ENCODE measurements at places on chromosomes 5 and 9. TPM values are rescaled to one million over a fixed set of nuclear protein-coding genes. Genes with fewer than 3 reads are reported as not detected.

GRCh38 chr9:105676351-105676923 is 14.2 kb downstream of the TAL2 start:
- DNase-seq: no peak

GRCh38 chr5:111557111-111557510 is 44.8 kb upstream of the STARD4 start:
- DNase-seq: no peak

NPM1 gene
- 3,332 TPM for total RNA-seq

DNA sequence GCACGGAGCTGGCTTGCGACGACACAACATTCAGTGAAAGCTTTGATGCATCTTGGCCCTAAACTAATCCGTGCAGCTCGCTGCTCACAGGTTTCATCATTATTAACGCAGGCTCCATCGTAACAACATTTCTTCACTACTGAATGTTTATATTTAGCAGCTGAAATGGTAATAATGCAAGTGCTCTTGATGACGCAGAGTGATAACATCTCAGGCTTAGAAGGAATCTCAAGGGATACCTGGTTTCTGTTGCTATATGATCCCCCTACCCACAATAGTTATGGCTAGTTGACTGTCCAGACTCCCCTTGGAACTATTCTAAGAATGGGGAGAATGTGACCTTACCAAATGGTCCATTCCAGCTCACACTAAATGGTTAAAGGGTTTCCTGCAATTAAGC is 36.2 kb downstream of the C5 start:
- DNase-seq: no peak

DNA sequence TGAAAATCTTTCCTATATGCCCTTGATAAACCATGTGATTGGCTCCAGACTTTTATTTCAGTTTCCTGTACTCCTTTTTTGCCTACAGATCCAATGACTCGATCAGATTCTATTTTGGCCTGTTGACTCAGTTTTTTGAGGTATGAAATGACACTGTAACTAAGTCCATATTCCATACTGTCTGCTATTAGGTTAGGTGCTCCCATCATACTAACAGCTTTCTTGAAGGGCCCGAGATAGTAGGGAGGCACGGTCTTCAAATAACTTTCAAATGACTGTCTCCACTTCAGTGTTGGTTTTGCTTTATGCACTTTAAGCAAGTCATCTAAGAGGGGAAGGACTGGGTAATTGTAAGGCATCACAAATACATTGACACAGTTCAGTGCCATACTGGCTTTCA is 295.4 kb upstream of the DAB2 start:
- DNase-seq: no peak

- DNase-seq: no peak
Measured at GRCh38 chr5:73892218-73892617, 266.2 kb downstream of the ARHGEF28 start.

GCNT4 gene
- total RNA-seq: 0.06 TPM

GABRG2 gene
- total RNA-seq: not detected

DNA sequence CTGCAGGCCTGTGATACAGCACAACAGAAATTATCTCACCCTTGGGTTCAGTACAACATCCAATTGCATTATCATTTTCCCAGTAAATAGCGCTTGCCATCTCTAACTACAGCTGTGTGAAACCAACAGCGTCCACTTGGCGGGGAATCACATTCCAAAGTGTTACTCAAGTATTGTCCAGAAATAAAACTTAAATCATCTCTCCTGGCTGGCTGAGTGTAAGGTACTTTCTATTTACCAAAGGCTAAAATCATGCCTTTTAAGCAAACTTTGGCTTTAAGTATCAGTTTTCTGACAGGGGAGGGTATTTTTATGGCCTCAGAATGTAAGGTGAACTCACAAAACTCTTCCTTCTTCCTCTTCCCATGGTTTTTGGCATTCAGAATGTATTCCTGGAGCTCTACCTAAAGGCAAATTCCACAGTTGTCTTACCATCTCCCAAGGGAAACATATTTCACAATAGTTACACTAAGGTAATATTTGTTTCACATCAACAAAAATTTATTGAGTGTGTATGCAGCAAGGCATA is 205.6 kb upstream of the MPDZ start:
- DNase-seq: no peak

DNA sequence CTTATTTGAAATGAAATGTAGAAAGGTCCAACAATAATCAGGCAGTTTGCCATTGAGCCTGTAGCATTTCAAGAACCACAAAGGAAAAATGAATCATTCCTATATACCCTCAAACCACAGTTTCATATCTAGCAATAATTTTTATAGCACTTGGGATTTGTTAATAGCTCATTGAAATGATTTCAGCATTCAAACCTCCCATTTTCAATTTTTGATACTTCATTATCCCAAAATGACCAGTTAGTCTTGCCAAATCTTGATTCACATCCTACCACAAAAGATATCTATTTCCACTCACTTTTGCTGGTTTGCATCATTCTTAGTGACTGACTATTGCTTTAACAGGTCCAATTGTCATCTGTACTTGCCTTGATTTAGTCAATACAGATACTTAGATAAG is 790.1 kb downstream of the TLE1 start:
- DNase-seq: no peak

DNA sequence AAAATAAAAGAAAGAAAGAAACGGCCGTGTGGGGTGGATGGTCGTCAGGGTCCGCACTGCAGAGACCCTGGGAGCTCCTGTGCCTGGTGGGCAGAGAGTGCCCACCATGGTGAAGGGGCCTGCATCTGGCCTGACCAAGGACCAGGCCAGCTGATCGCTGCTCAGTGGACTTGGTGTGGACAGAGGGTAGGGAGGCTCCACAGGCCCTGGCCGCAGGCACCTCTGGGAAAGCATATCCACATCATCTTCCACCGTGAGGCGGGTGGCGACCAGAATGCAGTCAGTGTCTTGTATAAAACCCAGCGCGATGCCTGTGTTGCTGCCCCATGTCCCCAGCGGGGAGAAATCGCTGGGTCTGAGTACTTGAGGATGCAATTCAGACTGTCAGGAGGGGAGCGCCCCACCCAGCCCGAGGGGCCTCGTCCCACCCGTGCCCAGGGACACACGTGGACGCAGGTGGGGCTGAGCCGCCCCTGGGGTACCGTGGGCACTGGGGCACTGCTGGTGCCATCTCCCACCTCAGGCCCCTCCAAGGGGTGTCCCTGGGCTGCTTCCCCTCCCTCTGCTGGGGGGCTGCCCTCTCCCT is 27.8 kb upstream of the SLC6A19 start:
- DNase-seq: no peak

BTNL3 gene
- total RNA-seq: not detected

GRCh38 chr5:3948838-3949237 is 353.2 kb downstream of the IRX1 start:
- no peak for DNase-seq

GPR150 gene
- total RNA-seq: not detected

ACTBL2 gene
- not detected for total RNA-seq

DNA sequence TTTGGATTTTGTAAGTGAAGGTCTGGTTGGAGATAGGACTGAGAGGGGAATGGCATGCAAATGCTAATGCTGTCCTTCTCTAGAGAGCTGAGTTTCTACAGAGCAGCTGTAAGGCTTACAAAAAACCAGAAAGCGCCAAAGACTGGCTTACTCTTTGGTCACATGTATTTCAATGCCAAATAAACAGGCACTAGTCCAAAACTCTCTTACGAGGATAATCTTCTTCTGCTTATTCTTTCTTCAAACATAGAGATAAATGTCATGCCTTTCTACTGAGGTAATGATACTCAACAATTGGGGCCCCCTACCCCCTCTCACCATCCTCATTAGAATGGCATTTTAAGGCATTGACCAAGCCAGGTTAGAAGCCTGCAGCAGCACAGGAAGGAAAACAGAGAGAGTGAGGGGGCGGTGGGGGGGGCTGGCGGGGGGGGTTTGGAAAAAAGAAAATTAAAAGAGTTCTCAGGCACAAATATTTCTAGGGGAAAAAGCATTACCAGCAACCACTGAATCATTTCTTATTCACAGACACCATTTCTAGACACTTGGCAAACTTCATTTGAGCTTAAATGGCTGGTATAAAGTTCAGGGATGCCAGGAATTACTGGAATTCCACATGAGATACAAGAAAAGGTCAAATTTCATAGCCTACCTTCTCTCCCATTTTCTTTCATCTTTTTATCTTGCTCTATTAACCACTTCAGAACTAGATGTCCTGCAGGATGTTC is 34.0 kb downstream of the PUM3 start:
- DNase-seq: no peak

BARHL1 gene
- not detected for total RNA-seq

GRCh38 chr5:9451037-9451436 is 94.8 kb downstream of the SEMA5A start:
- DNase-seq: no peak

- DNase-seq: no peak
Measured at GRCh38 chr5:10199692-10200091, 50.0 kb downstream of the ATPSCKMT start.

GRCh38 chr5:150397782-150398721 is 14.7 kb downstream of the CD74 start:
- DNase-seq: no peak

DNA sequence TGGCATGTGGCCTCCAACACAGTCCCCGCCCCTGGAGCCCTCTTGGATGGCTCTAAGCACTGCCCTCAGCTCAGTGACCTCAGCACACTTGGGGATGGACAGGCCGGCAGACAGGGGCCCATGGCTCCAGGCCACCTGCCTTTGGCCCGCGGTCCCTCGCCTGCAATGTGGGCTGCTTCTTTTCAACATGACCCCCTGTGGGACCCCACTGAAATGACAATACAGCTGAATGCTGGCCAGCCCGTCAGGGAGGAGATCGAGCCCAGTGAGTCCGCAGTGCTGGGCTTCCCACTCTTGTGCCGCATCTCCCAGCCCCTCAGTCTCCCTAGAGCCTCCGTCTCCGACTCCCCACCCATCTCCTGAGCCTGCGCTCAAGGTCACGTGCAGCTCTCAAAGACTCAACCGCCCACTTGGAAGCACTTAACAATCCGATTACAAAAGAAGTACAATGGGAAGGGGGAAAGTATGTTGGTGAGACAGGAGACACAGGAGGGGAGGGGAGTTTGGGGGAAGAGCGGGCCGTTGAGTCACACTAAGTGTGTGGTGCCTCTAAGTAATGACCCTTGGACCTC is 238.9 kb downstream of the HSPA4 start:
- DNase-seq: no peak

- no peak for DNase-seq
Measured at GRCh38 chr5:90557391-90557790, 1.2 kb upstream of the ADGRV1 start.

GRCh38 chr5:149310947-149311658 is 34.2 kb upstream of the GRPEL2 start:
- no peak for DNase-seq

DNA sequence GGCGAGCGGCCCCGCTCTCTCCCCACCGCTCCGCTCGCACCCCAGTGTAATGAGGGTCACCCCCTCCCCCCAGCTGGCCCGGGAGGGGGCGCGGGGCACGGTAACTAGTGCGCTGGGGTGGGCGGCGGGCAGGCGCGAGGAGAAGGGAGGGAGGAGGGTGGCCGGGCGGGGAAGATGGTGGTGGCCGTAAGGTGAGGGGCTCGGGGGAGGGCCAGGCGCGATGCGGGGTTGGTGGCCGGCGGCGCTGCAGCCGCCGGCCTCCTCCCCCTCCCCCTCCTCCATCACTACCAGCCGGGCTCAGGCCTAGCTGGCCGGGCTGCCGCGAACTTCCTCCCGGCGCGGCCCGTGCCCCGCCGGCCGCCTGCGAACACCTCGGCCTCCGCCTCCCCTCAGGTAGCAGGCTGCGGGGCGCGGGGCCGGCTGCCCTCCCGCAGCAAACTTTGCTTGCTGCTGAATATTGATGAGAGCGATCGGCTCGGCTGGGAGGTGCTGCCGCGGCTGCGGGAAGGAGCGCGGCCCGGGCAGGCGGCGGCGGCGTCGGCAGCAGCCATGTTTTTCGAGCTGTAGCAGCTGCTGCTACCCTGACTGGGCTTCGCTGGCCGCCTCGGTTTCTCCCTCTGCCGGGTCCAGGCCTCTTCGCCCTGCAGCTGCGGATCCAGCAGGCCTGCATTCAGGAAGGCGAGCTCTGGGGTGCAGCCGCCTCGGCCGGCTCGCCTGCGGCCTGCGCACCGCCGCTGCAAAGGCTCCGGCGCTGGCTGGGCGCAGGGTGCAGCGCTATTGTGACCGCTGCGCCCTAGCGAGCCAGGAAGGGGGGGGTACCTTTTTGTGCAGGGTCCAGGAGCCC is 502 bp downstream of the NSD1 start:
- no peak for DNase-seq

PCDHA8 gene
- 0.05 TPM for total RNA-seq

ZNF658 gene
- 3.5 TPM for total RNA-seq

DNA sequence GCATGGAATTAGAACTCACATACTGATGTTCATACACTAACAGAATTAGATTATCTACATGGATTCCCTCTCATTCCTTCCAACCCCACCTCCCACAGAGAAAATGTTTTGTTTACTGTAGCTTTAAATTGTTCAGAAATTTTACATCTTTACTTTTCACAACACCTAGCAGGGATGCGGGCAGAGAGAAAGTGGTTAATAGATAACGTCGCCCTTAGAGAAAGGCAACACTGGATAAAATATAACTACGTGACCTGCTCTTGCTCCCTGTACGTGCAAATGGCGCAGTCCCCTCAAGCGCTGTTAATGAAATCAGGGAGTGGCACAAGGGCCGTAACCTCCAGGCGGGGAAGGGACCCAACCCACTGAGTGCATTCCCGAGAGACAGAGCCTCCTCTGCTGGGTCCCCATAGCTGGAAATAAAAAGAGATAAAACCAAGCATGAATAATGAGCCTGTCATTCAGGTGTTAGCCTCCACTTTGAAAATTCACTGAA is 125.3 kb upstream of the DAPK1 start:
- no peak for DNase-seq

SLC36A3 gene
- not detected for total RNA-seq

DNA sequence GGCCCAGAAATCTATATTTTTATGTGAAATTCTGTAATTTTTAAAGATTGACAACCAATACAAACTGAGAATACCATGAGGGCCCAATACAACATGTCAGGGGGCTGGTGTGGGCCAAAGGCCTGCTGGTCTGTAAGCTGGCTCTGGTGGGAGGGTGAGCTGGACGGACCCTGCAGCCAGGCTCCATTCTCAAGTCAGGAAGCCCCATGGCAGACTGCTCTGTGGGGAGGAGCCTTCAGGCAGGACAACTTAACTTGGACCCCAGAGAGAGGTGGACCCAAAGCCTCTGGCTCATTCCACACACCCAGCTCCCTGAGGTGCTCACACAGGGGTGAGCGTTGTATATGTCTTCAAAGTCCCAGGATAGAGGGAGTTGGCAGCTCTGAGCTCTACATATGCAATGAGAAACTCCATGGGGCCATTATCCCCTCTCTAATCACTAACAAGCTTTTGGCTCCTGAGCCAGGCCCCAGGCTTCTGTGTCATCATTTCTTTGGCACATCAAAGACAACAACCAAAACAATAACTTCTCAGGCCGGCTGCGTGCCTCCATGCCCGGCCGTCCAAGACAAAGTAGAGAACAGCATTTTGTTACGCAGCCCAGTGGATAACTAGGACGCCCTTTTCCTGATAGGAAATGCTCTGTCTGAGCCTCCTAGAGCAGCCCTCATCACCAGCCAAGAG is 6.4 kb downstream of the SEPTIN8 start:
- no peak for DNase-seq

DNA sequence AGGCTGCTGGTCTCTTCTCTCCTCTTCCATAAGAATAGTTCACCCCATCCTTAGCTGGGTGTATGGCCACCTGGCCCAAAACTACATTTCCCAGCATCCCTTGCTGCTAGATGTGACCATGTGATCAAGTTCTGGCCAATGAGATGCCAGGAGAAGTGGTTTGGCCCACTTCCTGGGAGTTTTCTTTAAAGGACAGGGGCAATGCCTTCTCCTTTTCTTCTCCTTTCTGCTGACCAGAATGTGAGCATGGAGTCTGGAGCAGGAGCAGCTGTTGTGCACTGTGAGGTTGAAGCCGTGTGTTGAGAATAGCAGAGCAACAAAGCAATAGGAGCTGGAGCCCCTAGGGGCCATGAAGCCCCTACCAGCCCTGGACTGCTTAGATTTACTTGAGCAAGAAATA is 36.8 kb downstream of the C9orf50 start:
- peak; percentile 85 for DNase-seq

All from NCI-H460 (cell line).